Gastroesophageal sphincter (tissue), 4 donors: ENCODE measurements at places on chromosomes 1 and 21. TPM values are rescaled to one million over a fixed set of nuclear protein-coding genes. Genes with fewer than 3 reads are reported as not detected.

DNA sequence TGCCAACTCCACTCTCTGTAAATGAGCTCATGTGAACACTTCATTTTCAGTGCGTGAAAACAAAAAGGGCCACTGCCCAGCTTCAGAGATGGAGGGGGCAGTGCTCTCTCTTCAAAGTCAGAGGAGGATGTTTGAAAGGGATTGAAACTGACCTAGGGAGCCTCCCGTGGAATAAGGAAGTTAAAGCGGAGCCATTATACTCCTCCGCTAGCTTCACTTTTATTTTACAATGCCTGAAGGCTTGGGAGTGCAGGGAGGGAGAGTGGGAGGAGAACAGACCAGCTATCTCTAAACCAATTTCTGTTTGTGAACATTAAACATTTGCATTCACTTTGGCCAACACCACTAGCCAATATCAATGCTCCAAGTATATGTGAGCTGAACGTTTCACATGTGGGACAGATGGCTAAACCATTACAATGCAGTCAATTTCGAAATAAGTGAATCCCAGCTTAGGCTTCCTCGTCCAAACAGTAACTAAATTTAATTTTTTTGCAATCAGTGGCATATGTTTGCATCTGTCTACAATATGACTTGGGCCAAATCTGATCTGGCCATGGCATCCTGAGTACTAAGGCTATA is 126.9 kb downstream of the ESRRG start:
- H3K36me3 ChIP-seq, result no peaks in the 10 kb centered on the region
- ATAC-seq, result no peak
- no peak overlapping the region for H3K27ac ChIP-seq
- H3K4me1 ChIP-seq, result no peaks in the 10 kb centered on the region
- no peak overlapping the region for H3K4me3 ChIP-seq

Gene MCL1
- total RNA-seq, result 348 TPM

DNA sequence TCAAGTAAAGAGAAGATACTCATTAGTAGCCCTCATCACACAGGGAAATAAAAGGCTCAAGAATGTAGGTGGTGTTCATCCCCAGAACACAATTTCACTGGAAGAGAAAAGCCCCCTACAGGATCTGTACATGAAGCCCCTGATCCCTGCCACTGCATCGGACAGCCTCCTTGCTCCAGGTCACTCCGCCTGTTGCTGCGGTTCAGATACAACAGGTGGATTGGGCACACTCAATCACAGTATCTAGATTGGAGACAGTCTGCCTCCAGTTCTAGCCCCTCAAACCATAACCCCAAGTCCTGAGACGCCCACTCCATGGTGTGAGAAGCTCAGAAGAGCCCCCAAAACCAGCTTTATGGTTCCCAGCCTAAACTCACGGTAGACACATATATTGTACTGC is 1.1 kb downstream of the SLAMF9 start:
- no peaks in the 10 kb centered on the region for H3K4me1 ChIP-seq
- no peak for ATAC-seq
- no peaks in the 10 kb centered on the region for H3K36me3 ChIP-seq

GRCh38 chr1:53266038-53266437 is 27.7 kb upstream of the MAGOH start:
- no peaks in the 10 kb centered on the region for H3K4me1 ChIP-seq
- H3K4me3 ChIP-seq, result no peak overlapping the region
- no peak for ATAC-seq
- H3K36me3 ChIP-seq, result peaks cover 6% of the 10 kb centered on the region

Gene CFAP107
- total RNA-seq, result not detected
